Mesothelial cell of epicardium (in vitro differentiated cells): ENCODE measurements at places on chromosomes 2 and 18. TPM values are rescaled to one million over a fixed set of nuclear protein-coding genes. Genes with fewer than 3 reads are reported as not detected.
A peak's percentile ranks its signal among the peaks of the same experiment; 100 is the strongest.

DNA sequence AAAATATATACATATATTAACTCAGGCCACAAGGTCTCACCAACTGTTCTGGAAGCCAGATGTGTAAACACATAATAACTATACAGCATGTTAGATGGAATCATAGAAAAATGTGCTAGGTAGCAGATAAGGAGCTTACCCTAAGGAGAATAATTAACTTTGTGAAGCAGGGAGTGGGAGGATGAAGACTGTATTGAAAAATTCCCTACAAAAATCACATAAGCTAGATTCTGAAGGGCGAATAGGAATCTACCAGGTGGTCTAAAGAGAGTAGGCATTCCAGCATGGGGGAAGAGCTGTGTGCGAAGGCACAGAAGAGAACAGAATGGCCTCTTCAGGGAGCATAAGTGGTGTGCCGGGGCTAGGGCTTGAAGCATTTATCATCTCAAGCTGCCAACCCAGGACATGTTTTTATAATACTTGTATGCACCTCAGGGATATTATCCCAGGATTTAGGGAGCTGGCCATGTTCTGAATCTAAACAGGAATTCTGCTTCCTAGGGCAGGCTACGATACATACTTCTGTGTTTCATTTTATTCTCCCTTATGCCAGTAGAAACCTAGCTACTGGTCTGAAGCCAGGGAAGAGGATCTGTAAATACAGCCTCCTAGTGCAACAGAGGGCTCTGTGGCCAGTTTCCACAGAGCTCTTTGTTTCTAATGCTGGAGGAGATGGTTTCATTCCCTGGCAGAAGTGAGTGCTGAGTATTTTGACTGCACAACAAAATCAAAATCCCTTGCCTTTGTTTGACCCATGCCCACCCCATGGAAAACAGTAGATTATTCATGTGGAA, 56.7 kb downstream of the NEMP2 start:
- no peak for DNase-seq

DNA sequence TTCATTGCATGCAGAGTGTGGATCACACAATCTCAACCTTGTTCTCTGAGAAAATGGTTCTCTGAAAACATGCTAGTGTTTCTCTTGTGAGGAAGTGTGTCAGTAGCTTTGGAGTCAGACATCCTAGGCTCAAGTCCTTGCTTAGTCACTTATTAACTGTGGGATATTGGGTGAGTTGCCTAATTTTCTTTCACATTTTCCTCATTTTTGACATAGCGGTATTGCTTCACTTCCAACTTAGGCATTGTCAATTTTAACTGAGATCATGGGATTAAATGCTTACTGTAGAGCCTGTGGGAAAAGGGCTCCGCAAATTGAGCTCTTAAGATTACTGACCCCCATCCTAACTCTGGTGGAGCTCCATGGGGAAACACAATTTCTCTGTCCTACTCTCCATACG, 622.2 kb downstream of the CNTNAP5 start:
- DNase-seq: no peak

DNA sequence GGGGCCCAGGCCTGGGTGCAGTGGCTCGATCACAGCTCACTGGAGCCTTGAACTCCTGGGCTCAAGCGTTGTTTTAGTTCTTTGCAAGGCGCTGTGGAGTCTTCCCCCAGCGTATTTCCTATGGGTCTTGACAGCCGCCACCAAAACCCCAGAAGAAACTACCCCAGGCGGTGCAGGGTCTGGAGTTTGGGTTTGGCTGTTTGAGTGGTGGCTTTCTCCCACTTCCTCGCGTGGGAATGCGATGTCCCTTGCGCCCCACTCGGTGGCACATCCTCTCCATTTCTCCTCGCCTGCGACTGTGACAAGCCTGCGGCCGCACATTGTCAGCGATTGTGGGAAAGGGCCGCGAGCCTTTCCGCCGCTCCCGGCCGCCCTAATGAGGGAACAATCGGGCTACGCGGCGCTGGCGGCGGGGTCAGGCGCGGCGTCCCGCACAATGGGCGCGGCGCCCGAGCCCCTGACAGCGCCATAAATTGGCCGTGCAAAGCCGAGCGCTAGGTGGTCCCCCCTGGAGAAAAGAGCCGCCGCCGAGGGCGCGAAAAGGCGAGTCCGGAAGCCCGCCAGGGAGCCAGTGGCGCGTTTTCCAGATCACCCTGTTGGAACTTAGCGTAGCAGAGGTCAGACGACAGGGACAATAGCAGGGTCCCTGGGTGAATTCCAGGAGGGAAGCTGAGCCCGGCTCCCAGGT, 194.9 kb upstream of the POU3F3 start:
- DNase-seq: no peak

GRCh38 chr2:20702563-20702962, 35.6 kb downstream of the GDF7 start:
- no peak for DNase-seq

GRCh38 chr2:121356058-121356640, 71.1 kb upstream of the TFCP2L1 start:
- DNase-seq: peak; percentile 50

GRCh38 chr2:233233618-233234230, 17.7 kb upstream of the ATG16L1 start:
- no peak for DNase-seq

DNA sequence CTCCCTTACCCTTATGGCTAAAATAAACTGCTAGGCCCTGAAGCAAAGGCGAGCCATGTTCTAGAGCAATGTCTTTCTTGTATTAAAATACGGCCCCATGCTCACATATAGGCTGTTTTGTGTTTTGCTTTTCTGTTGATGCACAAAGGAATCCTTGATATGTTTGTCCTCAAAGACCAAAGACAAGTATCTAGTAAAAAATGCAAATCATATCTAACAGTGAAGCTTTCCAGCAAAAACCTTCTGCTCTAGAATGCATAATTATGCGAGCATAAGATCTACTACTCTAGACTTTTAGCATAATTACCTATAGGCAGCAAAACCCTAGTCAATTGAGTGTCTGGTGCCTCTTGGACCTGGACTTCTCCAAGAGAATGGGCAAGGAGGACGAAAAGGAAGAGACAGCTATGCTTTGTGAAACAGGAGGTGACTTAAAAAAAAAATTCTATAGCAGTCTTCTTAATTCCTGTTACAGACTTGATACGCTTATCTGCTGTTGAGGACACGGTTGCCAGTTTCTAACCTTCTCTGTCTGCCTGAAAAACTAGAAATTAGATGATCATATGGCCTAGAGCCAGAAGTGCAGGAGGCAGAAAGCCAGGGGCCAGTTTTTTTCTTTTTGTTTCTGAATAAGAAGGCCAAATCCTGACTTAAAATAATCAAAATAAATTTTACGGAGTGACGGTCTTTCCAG, 1.5 kb upstream of the AMMECR1L start:
- no peak for DNase-seq

GRCh38 chr2:75326645-75327044, 127.3 kb upstream of the TACR1 start:
- DNase-seq: no peak

CFC1 gene
- total RNA-seq: not detected in 3 replicates

TCF23 gene
- total RNA-seq: 0.04 TPM in 1 of 3 replicates, not detected in the others

UGT1A7 gene
- not detected in 3 replicates for total RNA-seq

MDH1 gene
- total RNA-seq: 134 to 140 TPM (median 136 TPM) in 3 replicates

OSR1 gene
- 23.4 to 27.8 TPM (median 26.0 TPM) in 3 replicates for total RNA-seq

POTEC gene
- not detected in 3 replicates for total RNA-seq
